ENCODE measurements at places on chromosomes 6 and 20. TPM values are rescaled to one million over a fixed set of nuclear protein-coding genes. Genes with fewer than 3 reads are reported as not detected.

Gene MAP3K5
- 13.4 TPM for total RNA-seq

Gene SPDEF
- not detected for total RNA-seq

Gene EBF4
- 12.3 TPM for total RNA-seq

Gene DEFB124
- not detected for total RNA-seq

Gene CTAGE9
- total RNA-seq = not detected

Gene HSPA1L
- 2.2 TPM for total RNA-seq

Gene TMEM200A
- 0.69 TPM for total RNA-seq

Gene MYMX
- total RNA-seq = not detected

Gene ZSCAN16
- 4.8 TPM for total RNA-seq

Gene MDFI
- not detected for total RNA-seq

Gene PDE7B
- total RNA-seq = 10.7 TPM

Gene SRSF12
- total RNA-seq = 0.10 TPM

Gene LRRN4
- not detected for total RNA-seq

Gene PAK1IP1
- total RNA-seq = 37.4 TPM

Gene C6orf15
- not detected for total RNA-seq

Gene LINC00237
- not detected for total RNA-seq

Gene HLA-DMA
- total RNA-seq = 14.1 TPM

Measured in activated T-helper 1 cell treated with anti-CD3 and anti-CD28 coated beads, Interleukin-12 subunit alpha, Interleukin-12 subunit beta, Interleukin-2, Interleukin-4 antibody, amounts not matched to agents 30 ng/mL and 10 ng/mL and 1 ng/mL, durations not matched to agents 14 hours and 24 hours and 36 hours (primary cell).